Lower lobe of right lung (tissue), 2 donors: ENCODE measurements at places on chromosomes 3 and 15.

GRCh38 chr3:151265866-151266265 is 12.5 kb downstream of the P2RY14 start:
- peak; percentile 45 for DNase-seq

GRCh38 chr3:119738741-119739140 is 35.9 kb downstream of the CFAP91 start:
- DNase-seq: no peak

DNA sequence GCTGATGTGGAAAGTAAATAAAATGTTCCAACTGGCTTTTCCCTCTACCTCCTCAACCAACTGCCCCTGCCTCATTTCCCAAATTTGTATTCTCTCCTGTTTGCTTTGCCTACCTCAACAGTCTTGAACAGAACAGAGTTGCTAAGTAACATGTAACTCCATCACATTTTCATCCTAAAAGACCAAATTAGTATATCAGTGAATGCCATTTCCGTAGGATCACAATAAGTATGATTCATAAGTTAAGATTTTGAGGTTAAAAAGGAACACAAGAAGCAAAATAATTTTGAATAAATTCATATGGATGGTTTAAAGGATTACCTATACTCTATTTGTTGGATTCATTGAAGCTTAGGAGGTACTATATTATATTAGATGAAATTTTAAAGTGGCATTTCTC is 154.9 kb downstream of the ECT2 start:
- no peak for DNase-seq

DNA sequence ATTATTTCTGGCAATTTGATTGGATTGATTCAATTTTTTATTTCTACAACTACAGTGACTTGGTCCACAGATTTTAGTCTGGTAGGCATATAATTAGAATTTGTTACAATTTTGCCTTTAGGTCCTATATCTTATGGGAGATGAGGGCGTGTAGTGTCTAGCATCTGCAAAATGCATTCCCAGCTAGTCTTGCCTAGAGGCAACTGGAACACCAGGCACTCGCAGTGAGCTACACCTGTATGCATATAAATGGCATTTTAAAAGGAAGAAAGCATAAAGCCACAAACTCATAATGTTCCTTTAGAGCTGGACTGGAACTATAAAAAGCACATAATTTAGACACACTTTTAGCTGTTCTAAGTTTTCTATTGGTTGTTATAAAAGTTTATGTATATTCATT is 17.9 kb upstream of the SPPL2A start:
- DNase-seq: no peak

- no peak for DNase-seq
These were observed 137.9 kb downstream of the SUCLG2 start for GRCh38 chr3:67516496-67516895.

DNA sequence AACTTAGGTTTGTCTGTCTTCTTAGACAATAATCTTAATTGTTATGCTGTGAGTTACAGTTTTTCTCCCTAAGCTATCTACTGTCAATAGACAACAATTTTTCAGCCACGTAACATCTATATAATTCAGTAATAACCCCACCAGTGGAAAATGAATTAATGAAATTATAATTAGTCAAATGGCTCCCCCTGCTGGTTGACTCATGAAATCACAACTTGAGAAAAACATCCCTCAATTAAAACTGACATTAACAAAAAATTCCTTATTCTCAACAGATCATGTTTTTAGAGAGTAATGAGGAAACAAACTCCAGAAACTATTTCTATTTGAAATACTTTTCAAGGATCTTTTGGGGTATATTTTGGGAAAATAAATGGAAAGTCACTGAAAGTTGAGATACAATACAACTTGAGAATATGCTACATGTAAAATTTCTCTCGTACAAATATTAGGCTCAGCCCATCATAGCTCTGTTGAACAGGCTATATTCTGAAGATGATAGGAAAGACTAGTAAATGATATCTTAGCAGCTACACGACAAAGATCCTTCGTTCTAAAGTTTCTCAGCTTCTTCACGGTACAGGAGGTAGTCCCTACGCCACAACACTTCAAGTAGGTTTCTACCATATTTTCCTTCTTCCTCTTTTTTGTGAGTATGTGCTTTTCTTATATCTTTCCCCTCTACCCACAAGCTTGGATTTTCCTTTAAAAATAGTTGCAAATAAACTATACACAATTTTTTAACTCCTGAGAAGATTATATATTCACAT is 20.7 kb downstream of the PPP1R2 start:
- DNase-seq: no peak

- no peak for DNase-seq
These were observed 213.0 kb upstream of the FEZF2 start for GRCh38 chr3:62586356-62586755.

GRCh38 chr3:157865352-157866000 is 240.7 kb downstream of the SHOX2 start:
- DNase-seq: peak; percentile 48

DNA sequence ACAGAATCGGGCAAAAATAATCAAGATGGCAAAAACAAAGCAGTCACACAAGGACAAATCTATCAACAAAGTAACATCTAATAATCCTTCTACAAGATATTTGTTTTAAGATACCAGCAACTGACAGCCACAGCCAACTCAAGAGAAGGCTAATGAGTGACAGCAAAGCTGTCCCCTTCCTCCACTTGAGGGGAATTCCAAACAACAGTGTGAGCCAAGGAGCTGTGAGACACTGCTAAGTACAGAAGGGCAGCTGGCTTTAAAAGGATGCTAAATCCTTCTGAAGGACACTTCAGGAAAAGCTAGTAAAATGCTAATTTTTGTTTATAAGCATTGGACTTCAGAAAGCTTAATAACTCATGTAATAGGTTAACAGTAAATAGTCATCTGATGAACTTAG is 120.3 kb upstream of the GOLGA8J start:
- DNase-seq: no peak

GRCh38 chr15:80804970-80805495 is 25.9 kb downstream of the CEMIP start:
- DNase-seq: no peak

- DNase-seq: peak; percentile 51
These were observed 35.4 kb upstream of the DUSP7 start for GRCh38 chr3:52091586-52092270.
